ENCODE measurements at places on chromosomes 7 and 10. TPM values are rescaled to one million over a fixed set of nuclear protein-coding genes. Genes with fewer than 3 reads are reported as not detected.

DNA sequence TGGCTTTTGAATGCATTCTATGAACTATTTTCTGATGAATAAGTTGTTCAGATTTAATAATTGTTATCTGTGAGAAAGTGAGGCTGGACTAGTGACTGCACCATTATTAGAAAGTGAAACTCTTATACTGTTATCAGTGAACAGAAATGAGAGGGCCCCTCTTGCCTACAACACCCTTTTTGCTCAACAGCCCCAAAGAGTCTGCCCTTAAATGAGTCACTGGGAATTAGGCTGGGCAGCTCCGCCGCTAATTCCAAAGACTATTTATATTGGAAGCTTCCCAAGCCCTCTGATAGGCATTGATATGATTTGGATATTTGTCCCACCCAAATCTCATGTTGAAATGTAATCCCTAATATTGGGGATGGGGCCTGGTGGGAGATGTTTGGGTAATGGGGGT, 7.0 kb upstream of the CYP2C18 start:
- no peak overlapping the region for H3K4me3 ChIP-seq
- no peaks in the 10 kb centered on the region for H3K27me3 ChIP-seq
- H3K27ac ChIP-seq: no peak overlapping the region
- no peaks in the 10 kb centered on the region for H3K4me1 ChIP-seq

Gene MACC1
- total RNA-seq: 6.9 TPM

Gene C7orf33
- not detected for total RNA-seq

DNA sequence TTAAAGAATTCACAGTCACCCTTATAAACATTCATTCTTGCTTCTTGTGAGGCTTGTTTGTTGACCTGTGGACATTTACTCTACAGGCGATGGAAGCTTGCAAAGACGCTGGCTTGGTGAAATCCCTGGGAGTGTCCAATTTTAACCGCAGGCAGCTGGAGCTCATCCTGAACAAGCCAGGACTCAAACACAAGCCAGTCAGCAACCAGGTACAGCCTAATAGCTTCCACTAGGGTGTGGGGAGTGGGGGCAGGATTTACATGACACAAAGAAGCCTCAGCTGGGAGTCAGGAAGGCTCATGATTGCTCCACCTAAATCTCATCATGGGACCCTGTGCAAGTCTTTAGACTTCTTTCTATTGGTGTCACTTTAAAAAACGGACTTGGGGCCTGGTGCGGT, 29.0 kb downstream of the AKR1D1 start:
- H3K4me1 ChIP-seq: no peaks in the 10 kb centered on the region
- H3K27ac ChIP-seq: no peak overlapping the region
- H3K27me3 ChIP-seq: no peaks in the 10 kb centered on the region

GRCh38 chr10:293636-294035, 158.4 kb downstream of the ZMYND11 start:
- no peak overlapping the region for H3K4me3 ChIP-seq
- H3K36me3 ChIP-seq: peaks cover 4% of the 10 kb centered on the region
- no peak for DNase-seq
- no peak overlapping the region for H3K27ac ChIP-seq
- no peaks in the 10 kb centered on the region for H3K27me3 ChIP-seq

DNA sequence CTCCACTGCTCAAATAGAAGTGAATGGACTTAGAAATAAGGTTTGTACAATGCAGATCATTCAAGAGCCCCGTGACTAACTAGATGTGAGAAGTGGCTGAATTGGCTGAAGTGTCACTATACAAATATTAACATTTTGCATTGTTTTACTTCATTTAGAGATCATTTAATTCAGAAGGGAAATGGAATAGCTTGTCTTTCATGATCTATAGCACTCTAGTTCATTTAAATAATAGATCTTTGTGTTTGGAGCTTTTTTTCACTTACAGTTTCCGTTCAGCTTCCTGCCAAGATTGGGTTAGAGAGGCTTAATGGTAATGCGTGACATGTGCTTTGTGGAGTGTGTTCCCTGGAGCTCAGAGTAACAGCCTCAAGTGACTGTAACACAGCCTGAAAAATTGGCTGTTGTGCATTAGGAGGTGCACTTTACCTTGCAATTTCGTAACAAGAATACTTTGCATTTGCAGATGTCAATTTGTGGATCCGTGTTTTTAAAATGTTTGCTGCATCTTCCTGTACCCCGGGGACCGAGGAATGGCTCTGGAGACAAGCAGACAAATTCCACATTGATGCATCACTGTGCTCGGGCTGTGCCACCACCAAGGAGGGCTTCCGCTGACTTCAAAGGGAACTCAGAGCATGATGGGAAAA, 170.3 kb downstream of the NRP1 start:
- no peak overlapping the region for H3K27ac ChIP-seq
- H3K4me3 ChIP-seq: no peak overlapping the region
- no peaks in the 10 kb centered on the region for H3K4me1 ChIP-seq
- H3K27me3 ChIP-seq: no peaks in the 10 kb centered on the region
- DNase-seq: no peak

DNA sequence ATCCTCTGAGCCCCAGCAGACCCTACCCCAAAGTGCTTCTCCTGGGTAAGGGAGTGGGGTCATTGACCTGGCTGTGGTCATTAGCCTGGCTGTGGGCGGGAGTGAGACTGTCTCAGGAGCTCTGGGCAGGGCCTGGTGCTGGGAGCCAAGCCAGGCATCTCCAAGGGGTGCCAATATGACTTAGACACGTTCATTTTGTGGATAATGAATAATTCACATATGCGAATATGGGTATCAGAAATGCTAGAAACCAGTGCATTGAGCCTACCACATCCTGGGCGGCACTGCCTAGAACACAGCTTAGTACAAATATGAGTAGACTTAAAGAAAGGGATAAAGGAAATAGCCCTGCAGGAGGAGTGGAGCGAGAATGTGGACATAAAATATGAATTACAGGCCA, 14.4 kb upstream of the SRRM3 start:
- no peak for DNase-seq
- H3K4me3 ChIP-seq: no peak overlapping the region
- no peaks in the 10 kb centered on the region for H3K36me3 ChIP-seq
- no peaks in the 10 kb centered on the region for H3K27me3 ChIP-seq
- H3K27ac ChIP-seq: no peak overlapping the region

Gene RAB19
- total RNA-seq: not detected

GRCh38 chr10:92787557-92788152, 60.7 kb upstream of the EXOC6 start:
- no peaks in the 10 kb centered on the region for H3K36me3 ChIP-seq
- H3K27ac ChIP-seq: no peak overlapping the region
- H3K4me3 ChIP-seq: no peak overlapping the region
- no peaks in the 10 kb centered on the region for H3K27me3 ChIP-seq
- no peaks in the 10 kb centered on the region for H3K4me1 ChIP-seq

- H3K27me3 ChIP-seq: no peaks in the 10 kb centered on the region
- H3K27ac ChIP-seq: no peak overlapping the region
- no peak for DNase-seq
- no peaks in the 10 kb centered on the region for H3K4me1 ChIP-seq
Measured at GRCh38 chr10:11638055-11638698, 26.7 kb upstream of the USP6NL start.

- no peak overlapping the region for H3K4me3 ChIP-seq
- H3K27me3 ChIP-seq: no peaks in the 10 kb centered on the region
- no peaks in the 10 kb centered on the region for H3K36me3 ChIP-seq
- H3K27ac ChIP-seq: no peak overlapping the region
Measured at GRCh38 chr7:34240417-34240816, 335.1 kb downstream of the BMPER start.

DNA sequence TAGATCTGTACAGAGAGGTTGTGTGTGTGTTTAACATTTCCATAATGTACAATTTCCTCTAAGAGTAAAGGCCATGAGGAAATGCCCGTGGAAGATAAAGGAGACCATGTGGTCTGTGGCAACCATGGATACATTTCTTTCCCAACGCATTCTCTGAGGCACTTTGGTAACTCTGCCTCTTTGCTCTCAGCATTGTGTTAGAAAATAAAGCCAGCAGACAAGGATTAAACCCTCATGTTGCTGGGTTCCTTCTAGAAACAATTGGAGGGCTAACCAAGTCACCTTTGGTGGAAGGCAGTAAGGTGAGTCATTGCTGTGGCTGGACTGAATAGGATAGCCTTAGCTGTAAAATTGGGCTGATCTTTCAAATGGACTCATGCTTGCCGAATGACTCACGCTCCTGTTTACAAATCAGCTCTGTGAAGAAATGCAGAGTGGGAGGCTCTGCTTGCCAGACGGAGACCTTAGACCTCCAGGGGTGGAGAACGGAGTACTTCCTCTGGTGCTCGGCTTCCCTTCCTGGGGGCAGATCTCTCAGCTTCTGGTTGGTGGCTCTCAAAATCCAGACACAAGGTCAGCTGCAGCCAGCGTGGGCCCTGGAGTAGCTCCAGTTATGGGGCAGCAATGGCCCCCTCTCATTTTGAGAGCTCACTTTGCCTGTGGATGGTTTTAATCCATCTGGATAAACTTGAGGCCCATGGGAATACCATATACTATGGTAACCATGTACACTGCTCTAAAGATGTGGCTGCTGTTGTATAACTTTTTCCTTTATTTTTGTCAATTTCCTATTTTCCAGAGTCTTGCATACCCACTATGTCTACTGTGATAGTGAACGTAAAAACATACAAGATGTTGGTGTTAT, 137.3 kb downstream of the TCF7L2 start:
- peaks cover 30% of the 10 kb centered on the region for H3K4me1 ChIP-seq
- DNase-seq: no peak
- H3K4me3 ChIP-seq: no peak overlapping the region
- no peaks in the 10 kb centered on the region for H3K27me3 ChIP-seq
- H3K36me3 ChIP-seq: no peaks in the 10 kb centered on the region

GRCh38 chr10:66671562-66671961, 254.3 kb upstream of the LRRTM3 start:
- no peaks in the 10 kb centered on the region for H3K36me3 ChIP-seq
- no peaks in the 10 kb centered on the region for H3K27me3 ChIP-seq
- H3K27ac ChIP-seq: no peak overlapping the region

DNA sequence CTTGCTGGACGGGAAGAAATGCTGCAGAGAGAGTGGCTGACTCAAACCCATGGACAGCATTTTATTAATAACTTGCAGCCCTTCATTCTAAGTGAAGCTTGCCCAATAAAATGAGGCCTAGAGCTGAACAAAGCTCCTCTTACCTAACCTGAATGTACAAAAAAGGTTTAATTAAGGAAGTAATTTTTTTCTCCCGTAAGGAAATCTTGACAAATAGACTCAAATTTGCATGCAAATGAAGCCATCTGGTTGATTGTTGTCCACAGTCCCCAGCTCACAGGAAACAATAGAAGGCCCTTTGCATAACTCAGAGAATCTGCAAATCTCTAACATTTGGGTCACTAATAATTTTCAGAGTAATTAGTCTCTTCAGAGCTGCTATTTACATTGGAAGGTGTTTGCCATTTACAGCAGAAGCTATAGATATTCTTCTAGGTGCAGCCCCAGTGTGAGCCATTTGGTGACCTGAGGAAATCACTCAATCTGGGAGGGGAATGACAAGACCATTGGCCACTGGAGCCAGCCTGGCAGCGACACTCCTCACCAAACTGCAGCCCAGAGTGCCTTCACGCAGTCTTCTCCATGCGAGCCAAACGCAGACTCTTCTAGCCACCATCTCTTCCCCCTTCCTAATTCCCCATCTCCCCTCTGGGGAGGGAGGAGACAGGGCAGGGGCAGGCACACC, 483.0 kb upstream of the C7orf33 start:
- H3K4me3 ChIP-seq: no peak overlapping the region
- no peak overlapping the region for H3K27ac ChIP-seq
- no peaks in the 10 kb centered on the region for H3K36me3 ChIP-seq
- no peak for DNase-seq
- no peaks in the 10 kb centered on the region for H3K4me1 ChIP-seq
- H3K27me3 ChIP-seq: no peaks in the 10 kb centered on the region

GRCh38 chr10:69311309-69311708, 33.0 kb downstream of the HK1 start:
- no peaks in the 10 kb centered on the region for H3K4me1 ChIP-seq
- H3K27me3 ChIP-seq: no peaks in the 10 kb centered on the region
- no peaks in the 10 kb centered on the region for H3K36me3 ChIP-seq
- no peak for DNase-seq
- H3K27ac ChIP-seq: no peak overlapping the region

Gene PRKAR2B
- total RNA-seq: 16.5 TPM

Gene CABCOCO1
- total RNA-seq: not detected

DNA sequence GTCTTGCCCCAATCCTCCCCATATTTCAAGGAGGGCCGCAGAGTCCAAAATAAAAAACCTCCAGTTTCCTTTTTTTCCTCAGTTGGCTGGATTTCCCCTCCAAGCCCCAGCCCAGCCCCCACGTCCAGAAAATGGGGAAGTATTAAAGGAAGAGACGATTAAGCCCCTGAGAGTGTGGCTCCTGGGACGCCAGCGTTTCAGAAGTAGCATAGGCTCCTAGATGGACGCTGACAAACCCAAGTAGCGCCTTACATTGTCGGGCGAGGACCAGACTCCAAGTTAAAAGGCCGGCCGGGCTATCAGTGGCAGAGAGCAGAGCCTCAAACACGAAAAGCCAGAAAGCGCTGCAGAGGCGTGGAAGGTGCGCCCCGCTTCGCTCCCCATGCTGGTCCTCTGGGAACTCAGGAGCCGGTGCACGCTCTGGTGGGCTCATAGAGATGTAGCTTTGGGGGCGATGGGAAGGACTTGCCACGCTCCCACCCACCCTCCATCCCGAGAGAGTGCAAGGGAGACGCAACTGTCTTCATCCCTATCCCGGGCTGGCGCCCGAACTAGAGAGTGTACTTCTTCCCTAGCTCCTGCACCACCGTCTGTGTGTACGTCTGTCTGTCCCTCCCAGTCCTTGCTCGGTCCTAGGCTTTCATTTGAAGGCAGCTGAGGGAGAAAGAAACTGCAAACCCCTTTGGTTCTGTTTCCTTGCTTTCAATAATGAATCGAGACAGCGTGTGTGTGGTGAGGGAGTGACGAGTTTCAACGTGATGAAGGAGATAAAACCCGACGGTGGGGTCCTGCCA, 6.3 kb upstream of the EMX2 start:
- DNase-seq: no peak
- peak overlapping the region; percentile 66 for H3K27ac ChIP-seq
- peaks cover 3% of the 10 kb centered on the region for H3K27me3 ChIP-seq
- H3K4me1 ChIP-seq: peaks cover 41% of the 10 kb centered on the region
- H3K36me3 ChIP-seq: no peaks in the 10 kb centered on the region
- H3K4me3 ChIP-seq: no peak overlapping the region

Gene CRYGN
- not detected for total RNA-seq

DNA sequence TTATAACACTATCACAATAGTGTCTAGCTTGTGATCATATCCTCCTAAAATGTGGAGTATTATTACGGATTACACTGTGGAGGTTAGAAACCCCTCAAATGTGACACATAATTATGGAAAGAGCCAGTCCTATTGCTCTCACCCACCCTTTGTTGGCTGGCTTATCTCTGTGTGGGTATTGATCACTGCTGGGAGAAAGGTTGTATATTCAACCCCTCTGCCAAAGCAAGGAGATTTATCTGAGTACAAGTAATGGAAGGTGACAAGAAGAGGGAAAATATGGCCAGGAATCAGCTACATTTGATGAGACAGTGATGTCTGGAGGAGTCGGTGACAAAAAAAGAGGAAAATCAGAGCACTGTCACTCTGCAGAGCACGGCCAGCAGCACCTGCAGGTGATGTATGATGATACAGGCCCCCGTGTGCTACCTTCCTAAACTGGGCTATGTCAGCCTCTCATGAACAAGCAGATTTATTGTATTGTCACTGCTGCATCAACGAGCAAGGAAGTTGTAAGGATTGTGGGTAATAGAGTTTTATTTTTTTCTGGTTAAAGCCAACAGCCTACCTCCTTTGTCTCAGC, 235.3 kb downstream of the PHF14 start:
- H3K27me3 ChIP-seq: no peaks in the 10 kb centered on the region
- no peaks in the 10 kb centered on the region for H3K36me3 ChIP-seq
- no peak for DNase-seq

Gene RBM20
- total RNA-seq: 5.2 TPM

- peak overlapping the region; percentile 69 for H3K27ac ChIP-seq
- no peaks in the 10 kb centered on the region for H3K27me3 ChIP-seq
- DNase-seq: no peak
- H3K36me3 ChIP-seq: no peaks in the 10 kb centered on the region
- peaks cover 67% of the 10 kb centered on the region for H3K4me1 ChIP-seq
Measured at GRCh38 chr10:59872892-59873463, 33.4 kb downstream of the CCDC6 start.

Gene ANKRD26
- 8.8 TPM for total RNA-seq

Measured in vagina (tissue), 2 donors.